ENCODE measurements at places on chromosomes 2 and 18.

- DNase-seq: no peak
Measured at GRCh38 chr2:20939931-20940795, 103.7 kb downstream of the APOB start.

DNA sequence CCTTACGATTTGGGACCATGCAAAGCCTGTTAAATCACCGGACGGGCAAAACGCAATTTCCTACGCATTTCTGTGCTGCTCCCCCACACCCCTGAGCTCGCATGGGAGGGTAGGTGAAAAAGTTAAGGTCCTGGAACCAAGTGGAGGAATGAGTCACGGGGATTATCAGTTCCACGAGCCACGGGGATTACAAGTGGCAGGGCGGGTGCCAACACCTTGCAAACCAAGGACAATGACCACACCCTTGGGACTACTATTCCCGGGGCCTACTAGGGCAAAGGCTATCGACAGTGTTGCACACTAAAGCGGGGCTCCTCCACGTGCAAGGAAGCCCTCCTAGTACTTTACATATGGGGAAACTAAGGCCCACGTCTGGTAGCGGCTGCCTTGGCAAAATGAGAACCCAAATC is 447 bp downstream of the RETSAT start:
- DNase-seq: no peak

- DNase-seq: no peak
Measured at GRCh38 chr2:27681841-27682240, 18.2 kb downstream of the SLC4A1AP start.

- DNase-seq: no peak
Measured at GRCh38 chr18:61544178-61544577, 210.9 kb downstream of the CDH20 start.

GRCh38 chr18:71168557-71169145 is 879.8 kb downstream of the SOCS6 start:
- DNase-seq: no peak

- DNase-seq: no peak
Measured at GRCh38 chr2:205133544-205133943, 548.8 kb upstream of the NRP2 start.

- no peak for DNase-seq
Measured at GRCh38 chr2:184599054-184599871, 934 bp downstream of the ZNF804A start.

GRCh38 chr2:120959426-120959825 is 223.8 kb downstream of the GLI2 start:
- no peak for DNase-seq

- DNase-seq: no peak
Measured at GRCh38 chr2:136324966-136325365, 207.0 kb upstream of the CXCR4 start.

All from RWPE2 (cell line).